ENCODE measurements at places on chromosomes 3 and 15.

DNA sequence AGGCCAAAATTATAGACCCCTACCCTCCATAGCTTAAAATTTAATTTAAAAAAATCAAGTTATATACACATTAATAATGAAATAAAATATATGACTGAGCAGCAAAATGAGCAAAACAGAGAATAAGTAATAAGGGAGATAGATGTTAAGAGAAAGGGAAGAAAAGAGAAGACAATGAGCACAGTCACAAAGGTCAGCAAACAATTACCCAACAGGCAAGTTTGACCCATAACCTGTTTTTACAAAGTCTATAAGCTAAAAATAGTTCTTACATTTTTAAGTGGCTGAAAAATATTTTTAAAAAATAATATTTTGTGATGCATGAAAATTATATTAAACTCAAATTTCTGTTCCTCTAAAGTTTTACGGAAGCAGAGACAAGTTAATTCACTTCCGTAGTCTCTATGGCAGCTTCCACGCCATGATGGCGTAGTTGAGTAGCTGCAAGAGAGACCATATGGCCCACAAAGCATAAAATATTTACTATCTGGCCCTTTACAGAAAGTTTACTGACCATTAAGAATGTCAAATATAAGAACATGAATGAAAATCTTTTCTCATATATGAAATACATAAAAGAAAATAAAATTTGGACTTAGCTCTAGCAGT is 47.5 kb downstream of the ACAP2 start:
- no peak for DNase-seq

DNA sequence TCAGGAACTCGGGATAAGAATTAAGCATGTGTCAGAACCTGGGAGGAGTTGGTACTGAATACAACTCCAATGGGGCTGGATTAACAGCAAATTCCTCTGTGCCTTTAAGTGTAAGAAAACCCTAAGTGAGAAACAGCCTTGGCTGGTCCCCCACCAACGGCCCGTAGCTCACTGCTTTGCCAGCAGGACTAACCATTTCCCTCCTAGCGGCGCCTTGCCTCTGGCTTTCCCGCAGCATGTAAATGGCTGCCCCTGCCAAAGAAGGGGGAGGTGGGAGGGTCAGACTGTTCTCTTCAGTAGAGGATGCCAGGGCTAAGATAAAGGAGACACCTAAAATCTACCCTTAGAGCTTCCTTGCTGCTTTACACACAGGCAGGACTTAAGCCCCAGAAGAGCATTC is 51.0 kb upstream of the SH3GL3 start:
- DNase-seq = no peak

DNA sequence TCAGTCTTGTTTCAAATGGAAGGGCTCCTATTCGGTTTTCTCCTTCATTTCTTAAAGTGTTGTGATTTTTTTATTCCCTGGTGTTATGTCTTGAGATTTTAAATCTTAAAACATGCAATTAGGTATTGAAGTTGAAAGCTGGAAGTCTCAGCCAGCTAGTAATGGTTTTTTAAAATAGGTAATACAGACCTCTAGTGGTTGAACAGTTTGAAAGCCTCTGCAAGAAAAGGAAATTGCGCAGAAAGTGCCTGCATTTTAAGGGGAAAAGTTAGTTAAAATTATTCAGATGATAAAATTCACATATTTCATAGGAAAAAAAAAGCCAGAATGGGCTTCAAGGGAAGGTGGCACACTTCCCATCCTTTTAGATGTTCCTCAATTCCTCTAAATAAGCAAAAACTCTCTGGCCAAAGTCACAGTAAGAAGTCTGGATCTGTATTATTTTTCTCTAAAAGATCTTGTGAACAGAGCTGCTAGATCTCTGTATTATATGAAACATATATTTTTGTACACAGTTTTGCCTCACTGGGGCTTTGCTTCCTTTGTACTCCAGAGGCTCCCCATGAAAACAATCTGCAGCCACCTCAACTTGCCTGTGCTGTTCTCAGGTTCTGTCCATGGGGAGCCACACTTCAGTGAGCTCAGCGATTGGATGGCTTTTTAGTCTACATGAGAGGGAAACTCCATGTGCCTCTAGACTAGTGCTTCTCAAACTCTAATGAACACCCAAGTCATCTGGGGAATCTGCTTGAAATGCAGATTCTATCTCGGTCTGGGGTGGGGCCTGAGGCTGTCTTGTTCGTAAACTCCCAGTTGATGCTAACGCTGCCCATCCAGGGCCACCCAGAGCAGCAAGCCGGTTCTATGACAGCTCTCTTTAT is 21.5 kb downstream of the AGTR1 start:
- DNase-seq = no peak

GRCh38 chr3:183802989-183803388 is 22.4 kb downstream of the MAP6D1 start:
- DNase-seq = no peak

GRCh38 chr3:64234571-64234970 is 9.3 kb upstream of the PRICKLE2 start:
- DNase-seq = no peak

DNA sequence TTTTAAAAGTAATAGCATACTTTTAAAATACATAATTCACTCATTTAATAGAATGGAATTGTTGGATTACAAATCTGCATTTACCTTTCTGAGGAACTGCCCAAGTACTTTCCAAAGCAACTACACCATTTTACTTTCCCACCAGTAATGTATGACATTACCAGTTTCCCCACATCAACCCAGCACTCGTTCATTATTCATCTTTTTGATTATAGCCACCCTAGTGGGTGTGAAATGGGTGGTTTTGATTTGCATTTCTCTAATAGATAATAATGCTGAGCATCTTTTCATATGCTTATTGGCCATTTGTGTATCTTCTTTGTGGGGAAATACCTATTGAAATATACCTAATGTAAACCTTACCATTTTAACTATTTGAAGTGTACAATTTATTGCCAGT is 18.0 kb upstream of the EBLN2 start:
- DNase-seq = no peak

- DNase-seq = no peak
Measured at GRCh38 chr3:73405853-73406252, 218.9 kb downstream of the PDZRN3 start.

- DNase-seq = no peak
Measured at GRCh38 chr3:134840459-134840858, 45.4 kb downstream of the EPHB1 start.

DNA sequence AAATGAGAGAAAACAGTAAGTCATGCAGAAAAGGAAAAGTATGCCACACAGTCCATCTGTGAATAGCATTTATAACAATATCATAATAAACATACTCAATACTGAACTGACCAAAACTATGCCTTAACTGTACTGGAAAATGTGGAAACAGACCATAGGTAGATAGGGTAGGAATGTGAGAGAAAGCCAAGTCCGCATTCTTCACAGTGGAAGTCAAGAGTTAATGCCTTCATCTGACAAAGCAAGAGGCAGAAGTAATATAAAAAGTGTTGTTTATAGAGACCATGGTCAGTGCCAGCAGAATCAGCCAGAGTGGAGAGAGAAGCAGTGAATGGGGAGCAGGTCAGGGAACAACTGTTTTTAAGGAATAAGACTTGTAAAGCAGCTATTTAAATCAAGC is 52.3 kb downstream of the KBTBD12 start:
- no peak for DNase-seq

DNA sequence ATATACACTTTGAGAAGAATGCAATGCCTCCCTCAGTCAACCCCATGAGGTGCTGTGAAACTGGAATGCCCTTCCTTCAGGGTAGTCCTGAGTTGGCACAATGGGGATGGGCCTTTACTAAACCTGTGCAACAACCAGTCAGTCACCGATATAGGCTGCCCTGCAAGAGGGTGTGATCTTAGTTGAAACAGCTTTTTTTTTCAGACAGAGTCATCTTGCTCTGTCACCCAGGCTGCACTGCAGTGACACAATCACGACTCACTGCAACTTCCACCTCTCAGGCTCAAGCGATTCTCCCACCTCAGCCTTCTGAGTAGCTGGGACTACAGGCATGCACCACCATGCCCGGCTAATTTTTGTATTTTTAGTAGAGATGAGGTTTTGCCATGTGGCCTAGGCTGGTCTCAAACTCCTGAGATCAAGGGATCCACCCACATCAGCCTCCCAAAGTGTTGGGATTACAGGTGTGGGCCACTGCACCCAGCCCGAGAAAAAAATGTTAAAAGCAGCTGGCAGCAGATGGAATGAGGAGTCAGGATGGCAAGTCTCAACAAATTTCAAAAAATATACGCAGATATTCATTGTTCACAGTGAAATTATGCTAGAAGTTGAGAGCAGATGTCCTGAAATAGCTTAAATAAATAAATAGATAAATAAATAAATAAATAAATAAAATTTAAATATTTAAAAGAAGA is 31.8 kb downstream of the MYO5A start:
- peak; percentile 86 for DNase-seq

- DNase-seq = no peak
Measured at GRCh38 chr3:16884084-16884747, 539 bp upstream of the PLCL2 start.
